ENCODE measurements at places on chromosomes 12 and 14.

GRCh38 chr14:23062002-23062401 lies 4.7 kb upstream of the CDH24 start:
- no peak for DNase-seq

DNA sequence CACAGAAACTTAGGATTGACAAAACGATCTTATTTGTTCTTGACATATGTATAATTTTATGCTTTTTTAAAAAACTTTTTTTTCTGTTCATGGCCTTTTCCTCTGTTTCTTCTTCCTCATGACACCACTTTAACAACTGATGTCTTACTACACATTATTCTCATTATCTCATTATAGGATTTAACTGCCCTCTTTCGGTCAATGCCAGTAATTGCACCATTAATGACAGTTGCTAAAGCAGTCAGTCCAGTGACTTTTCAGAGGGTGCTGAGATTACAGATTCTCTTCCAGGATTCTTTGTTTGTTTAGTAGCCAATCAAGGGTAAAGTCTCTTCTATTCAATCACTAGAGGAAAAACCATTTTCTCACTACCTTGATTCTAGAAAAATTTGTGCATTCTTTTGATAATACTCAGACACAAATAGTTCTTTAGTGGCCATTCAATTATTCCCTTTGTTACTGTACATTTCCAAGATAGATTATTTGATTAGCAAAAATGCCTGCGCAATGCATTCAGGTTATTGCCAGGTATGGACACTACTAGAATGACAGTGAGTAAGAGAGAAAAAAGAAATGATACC lies 50.1 kb downstream of the KLRG1 start:
- DNase-seq = peak; percentile 81

DNA sequence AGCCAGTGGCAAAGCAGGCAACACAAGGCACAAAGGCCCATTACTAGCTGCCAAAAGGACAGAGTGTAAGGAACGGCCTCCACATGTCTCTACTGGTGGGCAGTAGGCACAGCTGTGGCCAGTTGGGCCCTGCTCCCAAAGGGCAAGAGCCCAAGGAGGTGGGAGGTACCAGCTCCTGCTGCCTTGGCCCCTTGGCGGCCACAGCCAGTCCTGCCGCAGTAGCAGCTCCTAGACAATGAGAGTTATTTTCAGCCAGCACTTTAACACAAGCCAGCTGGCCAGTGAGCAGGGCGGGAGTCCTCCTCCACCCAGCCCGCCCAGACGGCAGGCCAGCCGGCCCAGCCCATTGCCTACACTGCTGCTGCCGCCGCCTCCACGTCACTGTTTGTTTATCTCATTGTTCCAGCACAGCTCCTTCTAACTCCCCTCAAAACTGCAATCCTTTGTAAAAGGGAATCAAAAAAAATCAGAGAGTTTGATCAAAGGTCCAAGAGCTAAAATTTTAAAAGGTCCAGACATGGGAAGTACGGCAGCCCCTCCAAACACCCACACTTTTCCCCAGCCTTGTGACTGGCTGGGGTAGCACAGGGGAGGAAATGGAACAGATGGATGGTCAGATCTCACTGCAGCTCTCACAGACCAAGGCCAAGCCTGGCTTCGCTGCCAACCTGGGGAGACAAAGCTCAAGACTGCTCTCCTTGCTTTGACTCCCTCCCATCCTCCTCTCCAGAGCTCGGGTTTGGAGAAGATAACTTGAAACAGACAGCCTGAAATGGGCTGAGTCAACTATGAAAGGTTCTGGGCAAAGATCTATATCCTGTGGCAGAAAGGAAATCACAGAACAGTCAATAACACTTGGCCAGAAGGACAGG lies 33.5 kb downstream of the FMNL3 start:
- peak; percentile 86 for DNase-seq

DNA sequence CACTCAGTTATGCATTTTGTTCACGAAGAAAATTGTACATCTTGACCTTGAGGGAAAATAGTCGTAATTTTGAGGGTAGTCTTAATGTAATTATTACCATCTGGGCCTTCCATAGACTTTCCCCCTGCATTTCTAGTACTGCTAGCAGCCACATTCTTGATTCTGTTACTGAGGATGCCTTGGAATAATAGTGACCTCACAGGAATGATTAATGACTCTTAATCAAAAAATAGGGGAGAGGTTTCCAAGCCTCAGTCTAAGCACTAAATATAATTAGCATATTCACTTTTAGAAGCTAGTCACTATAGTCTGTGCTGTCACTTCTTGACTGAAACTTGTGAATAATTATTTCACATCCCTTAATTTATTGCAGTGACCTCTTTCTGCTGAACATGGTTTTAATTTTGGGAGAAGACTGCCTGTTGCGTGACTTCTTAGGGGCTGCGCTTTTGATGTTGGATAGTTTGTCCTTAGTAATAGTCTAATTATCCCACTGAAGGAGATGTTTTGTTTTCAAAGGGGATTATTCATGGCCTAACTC lies 400.5 kb downstream of the ADAMTS20 start:
- no peak for DNase-seq

DNA sequence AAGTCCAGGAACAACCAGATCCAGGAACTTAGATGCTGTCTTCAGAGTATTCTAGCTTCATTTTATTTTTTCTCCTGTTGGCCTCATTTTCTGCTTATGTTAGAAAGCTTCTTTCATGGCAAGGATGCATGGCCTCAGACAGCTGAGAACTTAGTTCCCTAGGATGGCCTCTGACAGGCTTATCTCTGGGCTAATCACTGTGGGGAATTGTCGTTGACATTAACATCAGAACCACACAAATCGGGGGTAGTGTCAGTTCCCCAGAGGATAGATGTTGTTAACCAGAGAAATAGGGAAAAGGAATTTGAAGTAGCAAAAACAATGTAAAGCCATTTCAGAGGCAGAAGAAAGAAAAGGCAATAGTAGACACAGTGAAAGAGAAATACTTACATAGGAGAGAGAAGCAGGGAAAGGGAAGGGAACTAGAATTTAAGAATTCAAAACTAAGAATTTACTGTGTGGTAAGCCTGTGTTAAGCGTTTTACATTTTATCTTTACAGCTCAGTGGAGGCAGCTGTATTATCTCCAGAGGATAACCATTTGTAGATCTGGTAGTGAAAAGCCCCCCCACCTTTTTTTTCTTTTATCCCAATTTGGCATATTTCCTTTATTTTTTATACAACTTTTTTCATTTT lies 21.8 kb downstream of the FUT8 start:
- peak; percentile 72 for DNase-seq

DNA sequence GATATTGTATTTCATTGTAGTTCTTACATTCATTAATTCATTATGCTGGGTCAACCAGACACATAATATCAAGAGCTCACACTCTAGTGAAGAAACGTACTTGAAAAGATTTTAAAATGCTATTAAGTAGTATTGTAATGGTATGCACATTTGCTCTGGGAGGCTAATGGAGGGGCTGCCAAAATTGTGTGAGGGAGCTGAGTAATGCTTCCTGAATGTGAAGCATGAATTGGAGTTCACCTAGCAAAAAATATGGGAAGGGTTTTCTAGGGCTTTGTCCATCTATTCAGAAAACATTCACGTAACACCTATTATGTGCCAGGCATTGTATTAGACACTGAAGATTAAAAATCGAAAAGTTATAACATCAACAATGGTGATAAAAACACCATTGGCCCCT lies 403.8 kb upstream of the PDE3A start:
- DNase-seq = no peak

DNA sequence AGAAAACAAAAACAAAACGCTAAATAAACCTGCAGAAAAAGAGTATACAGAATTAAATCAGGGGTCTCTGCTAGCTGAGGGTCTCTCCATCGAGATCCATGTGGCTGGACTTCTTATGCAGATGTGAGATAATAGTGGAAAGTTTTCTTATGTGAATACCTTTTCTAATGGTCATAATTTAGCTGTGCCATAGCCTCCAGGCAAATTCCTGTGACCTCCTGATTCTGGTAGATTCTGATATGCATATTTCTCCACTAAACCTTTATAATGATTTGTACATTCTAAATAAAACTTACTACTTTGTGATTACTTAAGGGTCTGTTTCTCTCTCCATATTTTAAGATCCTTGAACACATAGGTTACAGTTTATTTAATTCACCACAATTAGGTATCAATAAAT lies 1002.6 kb downstream of the GALC start:
- no peak for DNase-seq

GRCh38 chr12:42422785-42423184 lies 96.8 kb downstream of the PPHLN1 start:
- DNase-seq = no peak

GRCh38 chr12:104513681-104514080 lies 56.9 kb downstream of the CHST11 start:
- no peak for DNase-seq

DNA sequence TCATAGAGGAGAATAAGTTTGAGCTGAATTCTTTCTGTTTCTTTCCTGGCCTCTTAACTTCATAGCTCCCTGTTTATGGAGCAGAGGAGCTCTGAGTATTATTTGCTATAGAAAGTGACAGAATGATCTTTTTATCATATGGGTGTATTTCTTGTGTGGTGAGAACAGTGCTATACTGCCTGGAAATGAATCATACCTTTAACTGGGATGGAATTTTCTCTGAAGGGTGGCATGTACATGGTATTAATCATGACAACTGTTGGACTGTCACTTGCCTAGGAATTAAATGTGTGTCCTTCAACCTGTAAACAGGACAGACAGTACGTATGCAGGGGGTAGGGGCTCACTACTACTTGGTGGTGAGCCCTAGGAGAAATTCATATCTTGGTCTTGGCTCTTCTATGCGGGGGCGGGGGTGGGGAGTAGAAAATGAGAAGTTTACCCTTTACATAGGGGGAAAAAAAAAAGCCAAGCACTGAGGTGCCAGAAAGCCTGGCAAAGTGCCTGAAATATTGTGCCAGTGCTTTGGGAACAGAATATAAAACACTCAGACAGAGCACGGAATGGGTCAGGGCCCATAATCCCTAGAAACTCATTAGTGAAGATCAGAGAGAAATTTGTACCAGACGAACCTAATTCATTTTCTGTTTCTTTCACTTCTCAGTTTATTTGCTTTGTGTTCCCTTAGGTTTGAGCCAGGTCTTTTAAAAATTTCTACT lies 33.8 kb downstream of the ARMH4 start:
- DNase-seq = no peak

DNA sequence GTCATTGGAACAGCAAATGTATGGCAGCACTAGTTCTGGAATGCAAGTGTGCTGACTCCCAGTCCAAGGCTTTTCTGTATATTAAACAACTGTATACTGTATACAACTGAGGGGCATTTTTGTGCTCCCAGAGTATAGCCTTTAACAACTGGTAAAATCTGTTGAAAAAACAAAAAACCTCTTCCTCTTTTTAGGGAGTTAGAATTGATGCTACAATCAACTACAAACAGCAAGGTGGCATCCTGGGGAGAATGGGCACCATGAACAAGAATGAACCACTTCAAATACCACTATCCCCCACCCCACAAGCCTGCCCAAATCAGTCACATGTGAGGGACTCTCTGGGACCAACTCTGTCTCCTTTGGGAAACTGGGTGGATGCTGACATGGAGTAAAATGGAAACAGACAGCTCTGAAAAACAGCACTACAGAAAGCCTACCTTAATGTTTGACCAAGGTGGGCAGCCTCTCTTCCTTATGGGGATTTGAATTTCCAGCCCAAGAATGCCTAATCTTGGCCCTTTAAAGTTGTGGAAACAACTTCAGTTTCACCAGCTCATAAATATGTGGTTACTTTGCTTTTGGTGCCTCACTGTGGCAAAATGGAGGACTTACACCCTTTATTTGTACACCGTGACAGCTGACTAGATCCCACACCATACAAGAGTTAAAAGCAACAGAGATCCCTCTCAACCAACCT lies 7.5 kb downstream of the VTI1B start:
- peak; percentile 79 for DNase-seq

DNA sequence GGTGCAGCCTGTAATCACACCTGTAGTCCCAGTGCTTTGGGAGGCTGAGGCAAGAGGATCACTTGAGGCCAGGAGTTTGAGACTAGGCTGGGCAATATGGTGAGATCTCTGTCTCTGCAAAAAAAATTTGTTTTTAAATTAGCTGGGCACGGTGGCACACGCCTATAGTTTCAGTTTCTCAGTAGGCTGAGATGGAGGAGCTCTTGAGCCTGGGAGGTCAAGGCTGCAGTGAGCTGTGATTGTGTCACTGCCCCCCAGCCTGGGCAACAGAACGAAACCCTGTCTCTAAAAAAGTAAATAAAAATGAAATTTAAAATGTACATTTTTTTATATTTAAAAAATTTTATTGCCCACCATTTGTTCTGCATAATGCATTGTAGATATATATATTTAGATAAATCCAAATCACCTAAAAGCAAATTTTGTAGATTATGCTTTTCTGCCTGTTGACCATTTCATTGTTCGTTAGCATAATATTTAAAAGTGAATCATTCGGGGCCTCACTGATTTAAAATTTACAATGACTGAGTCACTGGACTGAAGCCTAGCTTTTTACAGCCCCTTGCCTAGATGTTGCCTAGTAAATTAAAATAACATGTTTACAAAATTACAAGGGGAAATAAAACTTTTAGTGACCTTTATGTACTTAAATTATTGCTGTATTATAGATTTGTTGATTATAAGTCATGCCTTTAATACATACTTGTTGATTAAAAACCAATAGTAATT lies 87.9 kb downstream of the USP15 start:
- DNase-seq = no peak

GRCh38 chr12:115709540-115710011 lies 567.9 kb downstream of the MED13L start:
- DNase-seq = no peak
